ENCODE measurements at places on chromosomes 2 and 18.

DNA sequence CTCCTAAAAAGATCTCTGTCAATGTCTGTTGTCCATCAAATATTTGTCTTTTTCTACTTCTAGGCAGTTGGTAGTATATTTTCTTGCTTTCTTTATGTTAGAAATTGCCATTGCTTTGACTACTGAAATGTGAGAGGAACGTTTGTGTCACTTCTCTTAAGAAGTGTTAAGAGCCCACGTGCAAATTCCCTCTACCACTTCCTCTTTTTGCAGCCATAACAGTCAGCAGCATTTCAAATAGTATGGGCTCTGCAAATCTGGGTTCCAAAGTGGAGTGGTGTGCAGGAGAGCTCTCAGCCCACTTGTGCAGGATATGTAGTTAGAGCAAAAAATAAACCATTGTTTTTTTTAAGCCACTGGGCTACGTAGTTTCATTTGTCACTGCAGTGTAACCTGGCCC is 314.0 kb downstream of the MEIS1 start:
- DNase-seq, result no peak

DNA sequence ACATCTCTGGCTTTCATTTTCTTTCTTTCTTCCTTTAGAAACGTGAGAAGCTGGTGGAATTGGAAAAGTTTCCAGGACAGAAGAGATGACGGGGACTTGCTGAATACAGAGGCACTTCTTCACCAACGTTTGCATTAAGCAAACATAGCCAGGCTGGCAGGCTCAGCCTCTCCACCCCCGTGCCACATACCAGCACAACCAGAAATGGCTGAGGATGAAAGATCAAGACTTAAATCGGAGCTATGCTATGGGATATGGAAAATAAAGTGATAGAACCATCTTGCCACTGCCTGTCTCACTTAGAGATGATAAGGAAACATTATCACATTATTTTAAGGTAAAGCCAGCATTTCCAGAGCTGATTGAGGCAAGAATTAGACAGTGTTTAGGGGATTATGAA is 483.3 kb downstream of the BCL11A start:
- DNase-seq, result no peak

DNA sequence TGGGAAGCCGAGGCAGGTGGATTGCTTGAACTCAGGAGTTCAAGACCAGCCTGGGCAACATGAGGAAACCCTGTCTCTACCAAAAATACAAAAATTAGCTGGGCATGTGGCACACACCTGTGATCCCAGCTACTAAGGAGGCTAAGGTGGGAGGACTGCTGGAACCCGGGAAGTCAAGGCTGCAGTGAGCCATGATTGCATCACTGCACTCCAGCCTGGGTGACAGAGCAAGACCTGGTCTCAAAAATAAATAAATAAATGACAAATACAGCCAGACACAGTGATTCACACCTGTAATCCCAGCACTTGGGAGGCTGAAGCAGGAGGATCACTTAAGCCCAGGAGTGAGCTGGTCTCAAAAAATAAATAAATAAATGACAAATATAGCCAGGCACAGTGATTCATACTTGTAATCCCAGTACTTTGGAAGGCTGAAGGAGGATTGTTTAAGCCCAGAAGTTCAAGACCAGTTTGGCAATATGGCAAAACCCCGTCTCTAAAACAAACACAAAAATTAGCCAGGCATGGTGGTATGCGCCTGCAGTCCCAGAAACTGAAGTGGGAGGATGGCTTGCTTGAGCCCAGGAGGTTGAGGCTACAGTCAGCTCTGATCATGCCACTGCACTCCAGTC is 6.2 kb downstream of the KANSL3 start:
- no peak for DNase-seq

- DNase-seq, result no peak
Measured at GRCh38 chr2:230674966-230675672, 37.5 kb upstream of the CAB39 start.

GRCh38 chr18:7733642-7734041 is 166.5 kb downstream of the PTPRM start:
- no peak for DNase-seq

DNA sequence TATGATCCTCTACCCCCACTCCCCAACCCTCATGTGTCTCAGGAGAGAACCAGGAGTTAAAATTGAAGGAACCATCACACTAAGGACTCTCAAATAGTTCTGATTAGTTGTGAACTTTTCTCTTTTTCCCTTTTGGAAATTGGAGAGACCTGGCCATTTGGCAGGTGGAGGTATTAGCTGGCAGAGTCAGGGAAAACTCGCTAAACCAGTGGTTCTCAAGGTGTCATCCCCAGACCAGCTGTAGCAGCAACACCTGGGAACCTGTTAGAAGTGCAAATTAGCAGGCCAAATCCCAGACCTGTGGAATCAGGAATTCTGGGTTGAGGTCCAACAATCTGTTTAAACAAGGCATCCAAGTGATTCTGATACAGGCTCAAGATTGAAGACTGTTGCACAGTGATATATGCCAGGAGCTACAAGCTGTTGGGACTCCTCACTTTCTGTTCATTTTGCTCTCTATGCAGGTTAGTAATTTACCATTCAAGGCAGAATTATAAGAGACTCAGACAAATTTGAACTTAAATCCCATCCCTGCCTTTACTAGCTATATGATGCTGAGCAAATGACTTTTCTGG is 2.8 kb upstream of the TMEM131 start:
- DNase-seq, result no peak

Measured in memory B cell (primary cell).